ENCODE measurements at places on chromosomes 7 and 10.

- peak; percentile 5 for DNase-seq
Measured at GRCh38 chr10:110151467-110151866, 55.9 kb upstream of the MXI1 start.

DNA sequence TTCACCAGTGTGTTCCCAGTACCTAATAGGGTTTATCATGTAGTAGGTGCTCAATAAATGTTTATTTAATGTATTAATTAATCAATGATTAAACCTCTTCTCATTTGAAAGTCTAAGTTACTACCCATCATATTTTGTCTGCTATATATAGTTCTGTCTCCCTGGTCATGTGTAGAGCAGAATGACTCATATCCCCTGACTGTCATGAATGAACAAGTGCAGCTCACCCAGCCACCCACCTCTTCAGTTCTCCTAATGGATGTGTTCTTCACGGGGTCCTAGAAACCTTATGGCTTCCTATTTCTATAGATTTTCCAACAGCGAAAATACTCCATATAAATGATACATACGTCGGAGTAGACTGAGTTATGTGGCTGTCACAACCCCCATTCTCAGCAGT is 64.5 kb downstream of the HIF1AN start:
- no peak for DNase-seq

DNA sequence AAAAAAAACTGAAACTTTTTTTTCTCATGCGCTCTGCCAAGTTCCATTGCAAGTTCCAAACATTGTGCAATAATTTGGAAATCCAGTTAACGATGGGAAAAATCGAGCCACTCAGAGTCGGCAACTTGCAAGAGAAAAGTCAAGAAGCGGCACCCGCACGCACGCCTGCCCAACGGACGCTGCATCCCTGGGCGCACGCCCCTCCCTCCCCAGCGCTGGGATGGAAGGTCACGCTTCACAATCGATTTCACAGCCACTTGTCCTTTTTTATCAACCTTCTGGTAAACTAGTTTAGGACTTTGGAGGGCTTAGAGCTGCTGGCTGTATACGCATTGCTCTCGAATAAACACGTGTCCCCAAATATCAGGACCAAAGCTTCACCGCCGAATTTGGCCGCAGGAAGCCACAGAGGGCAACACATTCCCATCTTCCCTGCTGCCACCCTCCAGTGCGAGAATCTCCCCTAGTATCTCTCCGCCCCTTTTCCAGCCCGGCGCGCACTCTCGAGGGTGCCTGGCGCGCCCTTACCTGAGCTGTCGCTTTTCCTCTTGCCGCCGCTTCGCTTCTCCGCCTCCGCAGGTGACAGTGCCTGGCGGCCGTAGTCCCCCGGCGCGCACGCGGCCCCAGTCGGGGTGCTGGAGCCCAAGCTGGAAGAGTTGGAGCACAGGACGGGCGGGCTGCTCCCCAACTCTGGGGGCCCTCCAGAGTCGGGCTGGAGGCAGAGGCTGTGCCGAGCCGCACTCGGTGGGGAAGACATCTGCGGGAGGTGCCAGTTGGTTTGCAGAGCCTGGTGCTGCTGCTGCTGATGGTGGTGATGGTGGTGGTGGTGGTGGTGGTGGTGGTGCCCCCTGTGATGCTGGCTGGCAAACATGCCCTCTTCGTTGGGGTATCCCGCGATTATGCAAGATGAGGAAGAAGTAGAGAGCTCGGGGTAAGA is 857 bp downstream of the MEOX2 start:
- DNase-seq, result peak; percentile 71

DNA sequence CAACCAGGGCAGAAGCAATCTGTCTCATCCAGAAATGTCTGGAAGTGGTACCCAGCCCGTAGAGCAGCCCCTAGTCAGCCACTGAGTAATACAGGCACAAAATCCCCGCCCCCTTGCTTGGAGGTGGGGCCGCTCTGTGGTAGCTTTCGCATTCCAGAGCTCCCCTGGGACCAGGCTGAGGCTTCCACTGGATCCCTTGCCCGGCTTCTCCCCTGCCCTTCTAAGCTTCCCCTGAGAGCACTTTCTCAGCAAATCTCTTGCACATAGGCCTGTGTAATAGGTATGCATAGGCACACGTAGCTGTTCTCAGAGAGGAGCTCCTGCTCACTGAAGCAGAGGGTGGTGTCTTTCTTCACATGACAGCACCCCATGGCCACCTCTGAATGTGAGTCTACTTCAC is 144.2 kb downstream of the BMS1 start:
- DNase-seq, result peak; percentile 3

- no peak for DNase-seq
Measured at GRCh38 chr7:103762877-103763276, 226.6 kb downstream of the RELN start.

GRCh38 chr10:125039354-125039769 is 97.4 kb downstream of the ZRANB1 start:
- DNase-seq, result no peak

- DNase-seq, result no peak
Measured at GRCh38 chr7:139131601-139132041, 22.1 kb upstream of the ZC3HAV1 start.

GRCh38 chr7:100679129-100679926 is 5.8 kb downstream of the GNB2 start:
- DNase-seq, result no peak

GRCh38 chr7:100604976-100605911 is 3.1 kb downstream of the PCOLCE start:
- DNase-seq, result no peak

DNA sequence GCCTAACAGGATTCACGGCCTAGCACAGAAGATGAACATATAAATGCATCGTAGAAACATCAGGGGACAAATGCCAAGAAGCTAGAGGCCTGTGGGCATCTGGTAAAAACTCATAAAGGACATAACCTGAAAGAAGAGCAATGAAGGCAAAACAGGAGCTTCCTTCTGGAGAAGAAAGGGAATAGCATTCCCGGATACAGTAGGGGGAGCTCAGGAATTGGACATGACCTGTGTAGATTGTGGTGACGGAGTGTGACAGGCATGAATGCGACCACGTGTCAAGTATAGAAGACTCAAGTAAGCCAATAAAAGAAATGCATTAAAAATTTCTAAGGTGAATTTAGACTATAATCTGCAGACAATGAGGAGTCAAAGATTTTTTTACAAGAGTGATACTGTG is 270.1 kb downstream of the AGMO start:
- no peak for DNase-seq

DNA sequence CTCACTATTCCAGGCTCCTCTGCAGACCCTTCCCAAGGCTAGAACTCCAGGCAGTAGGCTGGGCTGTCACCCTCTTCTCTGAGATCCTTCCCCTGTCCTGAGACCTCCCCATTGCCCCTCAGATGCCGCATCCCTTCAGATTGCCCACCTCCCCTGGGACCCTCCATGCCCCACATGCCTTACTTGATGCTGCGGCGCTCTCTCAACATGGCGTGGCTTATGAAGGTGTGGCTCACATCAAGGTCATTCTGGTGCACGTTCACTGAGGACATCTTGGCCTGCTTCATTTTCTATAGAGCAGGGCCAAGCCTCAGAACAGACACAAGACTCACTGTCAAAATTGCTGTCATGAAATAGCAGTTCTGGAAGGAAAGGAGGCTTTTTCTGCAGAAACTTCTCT is 34.7 kb upstream of the ZNF716 start:
- DNase-seq, result no peak

GRCh38 chr10:122647383-122647968 is 52.2 kb downstream of the C10orf120 start:
- no peak for DNase-seq

- peak; percentile 62 for DNase-seq
Measured at GRCh38 chr10:122098924-122099323, 110.0 kb downstream of the TACC2 start.

DNA sequence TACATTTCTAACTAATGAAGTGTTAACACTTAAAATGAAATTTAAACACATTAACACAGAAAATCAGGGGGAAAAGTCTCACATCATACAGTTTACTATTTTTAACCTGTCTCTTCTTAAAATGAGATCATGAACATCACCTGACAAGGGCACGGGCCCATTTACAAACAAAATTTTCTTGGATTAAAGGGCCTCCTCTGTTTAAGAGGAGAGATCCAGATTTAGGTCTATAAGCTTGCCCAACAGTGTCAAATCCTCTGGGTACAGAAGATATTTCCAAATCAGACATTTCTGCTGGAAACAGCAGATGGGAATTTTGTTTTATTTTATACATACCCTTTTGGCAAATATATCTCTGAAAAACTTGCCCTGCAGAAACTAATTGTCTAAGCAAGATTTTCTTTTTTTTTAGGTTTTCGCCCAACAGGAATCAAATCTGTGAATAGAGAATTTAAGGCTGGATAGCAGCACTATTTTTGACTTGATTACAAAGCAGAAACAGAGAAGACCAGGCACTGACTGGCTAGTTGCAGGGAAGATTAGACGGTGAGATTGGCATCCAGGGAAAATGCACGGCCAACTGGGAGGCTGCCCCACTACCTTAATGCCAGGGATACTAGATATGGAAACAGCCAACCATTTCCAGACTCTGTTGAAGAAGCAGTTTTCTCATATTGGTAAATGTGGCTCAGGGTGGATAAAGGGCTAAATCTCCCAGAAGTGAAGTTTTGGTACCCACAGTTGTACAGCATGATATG is 173.4 kb downstream of the LRRN3 start:
- no peak for DNase-seq

DNA sequence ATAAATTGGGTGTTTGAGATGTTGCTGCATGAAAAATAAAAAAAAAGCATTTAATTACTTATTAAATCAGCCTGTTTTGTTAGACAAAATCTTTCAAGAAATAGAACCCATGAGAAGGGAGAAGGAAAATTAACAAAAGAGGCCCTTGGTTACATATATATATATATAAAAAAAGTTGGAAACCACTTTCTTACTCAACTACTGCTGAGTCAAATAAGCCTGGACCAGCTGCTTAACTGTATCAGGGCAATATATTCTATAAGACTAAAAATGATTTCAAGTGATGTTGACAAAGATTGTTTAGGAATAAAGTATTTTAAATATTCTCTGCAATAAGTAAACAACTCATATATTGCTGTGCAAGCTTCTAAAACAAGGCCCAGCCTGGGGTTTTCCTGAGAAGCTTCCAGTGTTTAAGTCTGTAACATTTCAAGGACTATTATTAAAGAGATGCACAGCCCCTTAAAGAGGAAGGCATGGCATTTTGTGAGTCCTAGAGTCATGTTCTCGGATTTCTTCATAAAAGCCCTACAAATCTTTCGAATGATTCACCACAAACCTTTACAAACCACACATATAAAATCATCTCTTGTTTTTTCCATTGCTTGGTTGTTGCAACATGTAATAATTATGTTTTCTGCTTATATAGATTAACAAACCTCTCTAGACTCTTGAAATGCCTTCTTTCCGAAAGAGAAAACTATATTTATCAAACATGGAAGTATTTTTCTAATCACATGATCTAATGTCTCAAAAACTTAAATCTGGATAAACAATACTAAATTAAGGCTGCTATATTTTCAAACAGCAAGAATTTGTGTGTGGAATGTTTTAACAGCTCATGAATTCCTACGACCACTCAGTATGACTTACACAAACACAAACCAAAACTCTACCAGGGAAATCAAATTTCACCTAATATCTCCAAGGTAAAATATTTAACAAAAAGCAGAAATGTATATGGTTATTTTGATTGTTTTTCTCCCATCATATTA is 14.3 kb downstream of the JAZF1 start:
- DNase-seq, result no peak

GRCh38 chr10:34514290-34514689 is 300.8 kb downstream of the PARD3 start:
- no peak for DNase-seq

- no peak for DNase-seq
Measured at GRCh38 chr10:90413196-90413595, 444.6 kb downstream of the HTR7 start.

- DNase-seq, result peak; percentile 83
Measured at GRCh38 chr10:93445097-93445960, 36.8 kb downstream of the MYOF start.

- DNase-seq, result no peak
Measured at GRCh38 chr10:50629495-50630122, 5.9 kb upstream of the SGMS1 start.

GRCh38 chr7:32415936-32416335 is 74.2 kb downstream of the LSM5 start:
- DNase-seq, result no peak

DNA sequence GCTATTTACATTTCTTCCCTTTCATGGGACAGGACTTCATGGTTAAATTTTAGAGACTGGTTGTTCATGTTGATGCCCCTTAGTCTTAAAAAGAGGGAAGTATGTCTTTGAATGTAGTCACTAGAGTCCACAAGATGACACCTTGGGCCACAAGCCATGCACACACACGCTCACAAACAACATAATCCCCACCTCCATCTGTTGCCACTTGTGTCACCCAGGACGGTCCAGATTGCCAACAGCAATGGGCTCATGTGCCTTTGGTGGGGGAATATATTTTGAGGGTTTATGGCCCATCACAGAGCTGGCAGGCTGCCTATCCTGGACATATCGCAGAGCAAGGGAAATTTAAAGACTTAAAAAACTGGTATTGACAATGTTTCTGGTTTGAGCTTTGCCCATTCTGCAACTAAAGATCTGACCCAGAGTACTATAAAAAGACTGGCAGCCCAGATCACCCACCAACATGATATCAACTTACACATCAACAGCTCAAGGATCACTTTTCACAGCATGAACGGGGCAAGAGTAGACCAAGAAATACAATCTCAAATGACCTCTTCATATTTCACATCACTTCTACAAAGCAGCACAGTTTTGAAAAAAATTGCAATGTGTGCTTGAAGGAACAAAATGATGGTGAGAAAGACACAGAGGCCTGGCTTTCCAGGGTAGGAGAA is 50.5 kb downstream of the STRA8 start:
- DNase-seq, result peak; percentile 76

- no peak for DNase-seq
Measured at GRCh38 chr7:117129521-117129955, 176.2 kb downstream of the ST7 start.

DNA sequence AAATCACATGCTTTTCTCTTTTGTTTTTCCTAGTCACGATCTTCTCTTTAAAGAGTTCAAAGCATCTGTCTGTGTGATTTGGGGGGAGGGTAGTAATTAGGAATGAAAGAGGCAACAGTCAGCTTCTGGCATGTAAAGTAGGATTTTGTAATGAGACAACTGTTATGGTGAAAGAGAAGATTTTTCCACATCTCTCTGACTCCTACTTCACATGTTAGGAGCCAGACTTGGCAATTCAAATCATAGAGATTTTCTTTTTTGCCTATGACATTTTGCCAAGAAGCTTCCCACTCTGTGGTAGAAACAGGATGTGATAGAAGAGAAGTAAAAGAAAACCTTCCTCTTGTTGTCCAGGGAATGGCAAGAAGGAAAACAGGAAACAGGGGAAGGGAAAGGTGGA is 38.3 kb upstream of the KLHL7 start:
- no peak for DNase-seq

Data from NCI-H2171 treated with DMSO at 0.1 percent for 48 hours (cell line).